ENCODE measurements at places on chromosomes 1 and 21.

DNA sequence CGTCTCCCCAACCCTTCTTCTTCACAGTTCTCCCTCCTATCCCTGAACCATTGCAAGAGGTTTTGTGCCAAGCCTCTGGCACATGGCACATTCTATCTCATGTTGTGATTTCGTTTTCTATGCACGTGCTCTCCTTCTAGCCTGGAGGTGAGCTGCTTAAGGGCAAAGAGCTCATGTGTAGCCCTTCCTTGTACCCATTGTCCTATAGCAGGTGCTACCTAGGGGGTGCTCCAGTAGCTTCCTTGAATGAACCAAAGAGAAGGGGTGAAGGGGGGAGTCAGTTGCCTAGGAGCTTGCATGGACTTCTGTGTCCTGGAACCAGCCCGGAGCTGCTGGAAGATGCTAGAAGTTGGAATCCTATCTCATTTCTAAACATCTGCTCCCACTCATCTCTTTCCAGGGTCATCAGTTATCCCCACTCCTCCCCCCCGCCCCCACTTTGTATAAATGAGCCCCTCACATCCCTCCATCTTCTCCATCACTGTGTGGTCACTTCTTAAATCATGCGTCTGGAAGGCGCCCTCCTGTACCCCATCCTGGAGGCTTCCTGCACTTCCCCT is 535 bp upstream of the DISC1 start:
- no peak for DNase-seq

GRCh38 chr1:110336300-110337039 is 2.7 kb upstream of the RBM15 start:
- peak; percentile 11 for DNase-seq

DNA sequence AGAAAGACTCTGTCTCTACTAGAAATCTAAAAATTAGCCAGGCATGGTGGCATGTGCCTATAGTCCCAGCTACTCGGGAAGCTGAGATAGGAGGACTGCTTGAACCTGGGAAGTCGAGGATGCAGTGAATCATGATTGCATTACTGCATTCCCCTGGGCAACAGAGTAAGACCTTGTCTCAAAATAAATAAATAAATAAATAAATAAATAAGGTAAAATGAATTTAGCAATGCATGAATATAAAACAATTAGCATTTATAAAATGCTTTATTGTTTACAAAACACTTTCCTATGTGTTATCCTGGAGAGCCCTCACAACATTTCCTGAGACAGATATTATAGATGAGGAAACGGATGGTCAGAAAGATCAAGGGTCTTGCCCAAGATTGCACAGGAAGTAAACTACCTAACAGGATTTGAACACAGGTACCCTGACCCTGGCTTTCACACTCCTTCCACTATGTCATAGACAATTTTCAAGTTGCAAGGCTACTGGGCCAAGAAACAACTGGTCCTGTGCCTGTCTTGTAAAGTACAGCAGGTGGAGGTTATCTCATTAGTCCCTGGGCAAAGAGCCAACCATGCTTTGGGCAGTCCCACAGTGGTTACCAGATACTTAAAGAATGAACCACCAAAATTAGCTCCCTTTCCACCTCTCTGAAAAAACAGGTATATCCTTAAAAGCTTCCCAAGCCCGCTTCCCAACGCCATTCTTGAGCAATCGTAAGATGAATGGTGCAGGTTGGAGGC is 15.4 kb upstream of the VSIG8 start:
- no peak for DNase-seq

- DNase-seq = no peak
Observed at GRCh38 chr1:47536646-47537118, 98.8 kb downstream of the FOXD2 start.

DNA sequence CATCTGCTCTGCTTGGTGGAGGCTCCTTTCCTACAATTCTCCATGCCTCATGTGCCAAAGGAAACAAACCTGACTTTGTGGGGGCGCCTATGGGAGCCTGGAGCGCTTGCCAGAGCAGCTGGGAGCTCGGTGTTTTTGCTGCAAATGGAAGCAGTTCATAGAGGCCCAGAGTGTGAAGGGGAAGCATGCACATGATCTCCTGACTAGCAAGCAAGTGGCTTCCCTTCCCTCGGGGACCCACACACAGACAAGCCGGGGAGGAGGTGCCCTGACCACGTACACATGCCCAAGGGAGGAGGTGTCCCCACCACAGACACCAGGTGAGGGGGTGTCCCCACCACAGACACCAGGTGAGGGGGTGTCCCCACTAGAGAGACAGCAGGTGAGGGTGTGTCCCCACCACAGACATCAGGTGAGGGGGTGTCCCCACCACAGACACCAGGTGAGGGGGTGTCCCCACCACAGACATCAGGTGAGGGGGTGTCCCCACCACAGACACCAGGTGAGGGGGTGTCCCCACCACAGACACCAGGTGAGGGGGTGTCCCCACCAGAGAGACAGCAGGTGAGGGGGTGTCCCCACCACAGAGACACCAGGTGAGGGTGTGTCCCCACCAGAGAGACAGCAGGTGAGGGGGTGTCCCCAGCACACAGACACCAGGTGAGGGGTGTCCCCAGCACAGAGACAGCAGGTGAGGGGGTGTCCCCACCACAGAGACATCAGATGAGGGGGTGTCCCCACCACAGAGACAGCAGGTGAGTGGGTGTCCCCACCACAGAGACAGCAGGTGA is 106.8 kb downstream of the CRYAA start:
- no peak for DNase-seq

- DNase-seq = no peak
Observed at GRCh38 chr1:97160818-97161217, 439.2 kb downstream of the PTBP2 start.

DNA sequence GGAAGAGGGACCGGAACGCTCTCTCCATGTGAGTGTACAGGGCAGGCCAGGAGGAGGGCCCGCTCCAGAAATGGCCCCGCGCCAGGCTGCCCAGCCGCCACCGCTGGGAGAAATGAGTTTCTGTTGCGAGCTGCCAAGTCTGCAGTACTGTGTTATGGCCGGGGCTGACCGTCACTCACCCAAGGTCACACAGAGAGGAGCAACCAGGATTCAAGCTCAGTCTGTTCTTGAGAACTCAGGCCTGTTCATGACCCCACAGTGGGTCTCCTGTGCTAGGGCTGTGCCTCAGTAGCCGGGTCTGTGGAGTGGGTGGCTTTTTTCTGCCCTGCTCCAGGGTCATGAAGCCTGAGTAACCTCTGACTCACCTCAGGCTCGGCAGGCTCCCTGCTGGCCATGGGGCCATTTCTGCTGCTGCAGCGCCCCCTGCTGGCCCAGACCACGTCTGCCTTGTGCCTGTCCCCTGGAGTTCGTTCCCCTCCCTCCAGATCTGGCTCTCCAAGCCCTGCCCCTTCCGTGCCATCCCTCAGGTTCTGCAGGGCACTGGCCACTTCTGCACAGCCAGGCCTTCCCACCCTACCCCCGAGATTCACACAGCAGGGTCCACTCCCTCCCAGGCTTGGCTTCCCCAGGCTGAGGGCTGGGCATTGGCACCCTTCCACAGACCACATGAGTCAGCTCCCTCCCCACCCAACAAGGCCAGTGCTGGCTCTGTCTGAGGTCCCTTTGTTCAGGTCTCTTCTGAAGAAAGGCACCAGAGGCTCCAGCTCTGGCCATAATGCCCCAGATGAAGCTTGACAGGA is 51.8 kb downstream of the EDN2 start:
- peak; percentile 87 for DNase-seq
